ENCODE measurements at places on chromosomes 7 and 10.

GRCh38 chr7:23276947-23277346 lies 22.2 kb upstream of the MALSU1 start:
- no peak for DNase-seq

DNA sequence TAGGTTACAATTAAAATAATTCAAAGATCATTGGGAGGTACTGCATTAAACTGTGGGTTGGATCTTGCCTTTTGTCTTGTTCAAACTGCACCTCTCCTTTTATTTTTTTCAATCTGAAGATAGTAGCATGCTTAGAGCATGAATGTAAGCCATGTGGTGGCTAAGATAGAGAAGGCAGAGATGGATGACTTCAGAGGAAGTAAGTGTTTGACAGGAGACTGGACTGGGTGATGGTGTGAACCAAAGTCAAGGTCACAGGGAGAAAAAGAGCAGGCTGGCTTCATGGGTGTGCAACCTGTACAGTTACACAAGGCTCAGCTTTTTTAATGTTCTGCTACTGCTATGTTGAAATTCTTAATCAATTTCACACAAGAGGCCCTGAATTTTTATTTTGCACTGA lies 85.6 kb downstream of the ZEB1 start:
- no peak for DNase-seq

DNA sequence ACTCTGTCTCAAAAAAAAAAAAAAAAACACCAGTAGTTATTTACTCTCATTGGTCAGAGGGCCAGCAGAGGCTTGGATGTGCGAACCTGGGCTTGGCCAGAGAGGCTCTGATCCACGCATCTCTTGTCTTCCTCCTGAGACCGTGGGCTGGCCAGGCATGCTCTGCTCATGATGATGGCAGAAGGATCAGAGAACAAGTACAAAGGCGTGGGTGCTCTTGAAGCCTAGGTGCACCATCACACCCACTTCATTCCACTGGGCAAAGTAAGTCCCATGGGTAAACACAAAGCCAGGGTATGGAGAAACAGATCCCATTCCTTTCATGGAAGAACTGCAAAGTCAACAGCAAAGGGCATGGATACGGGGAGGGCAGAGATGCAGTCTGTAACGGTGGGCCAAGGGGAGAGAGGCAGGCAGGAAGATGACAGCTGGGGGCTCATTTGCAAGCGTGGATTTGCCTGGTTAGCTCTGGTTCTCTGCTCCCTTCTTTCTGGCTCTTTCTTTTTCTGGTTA lies 128.2 kb upstream of the SDK1 start:
- DNase-seq: no peak

- no peak for DNase-seq
Measured at GRCh38 chr10:78905957-78906308, 162.8 kb upstream of the ZMIZ1 start.

GRCh38 chr7:910441-910861 lies 34.1 kb downstream of the GET4 start:
- no peak for DNase-seq

DNA sequence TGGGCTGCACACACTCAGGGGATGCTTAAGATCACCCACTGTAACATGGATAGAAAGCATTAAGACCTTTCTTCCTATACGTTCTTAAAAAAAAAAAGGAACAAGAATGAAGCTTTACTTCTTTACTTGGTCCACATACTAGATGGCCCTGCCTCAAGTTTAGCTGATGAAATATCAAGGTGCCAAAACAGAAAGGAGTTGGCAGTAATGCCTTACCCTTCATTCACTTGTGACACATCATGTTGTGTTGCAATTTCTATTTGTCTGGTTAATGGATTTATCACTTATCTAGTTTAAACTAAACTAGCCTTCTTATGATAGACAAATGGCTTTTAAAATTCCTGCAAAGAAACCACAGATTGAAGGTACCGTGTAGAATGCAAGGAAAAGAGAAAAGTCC lies 720.3 kb downstream of the CCSER2 start:
- DNase-seq: no peak

GRCh38 chr10:130127364-130128061 lies 8.7 kb upstream of the GLRX3 start:
- no peak for DNase-seq

GRCh38 chr7:101450064-101450463 lies 87.4 kb downstream of the COL26A1 start:
- DNase-seq: no peak

GRCh38 chr10:20596911-20597310 lies 300.2 kb downstream of the NEBL start:
- no peak for DNase-seq

DNA sequence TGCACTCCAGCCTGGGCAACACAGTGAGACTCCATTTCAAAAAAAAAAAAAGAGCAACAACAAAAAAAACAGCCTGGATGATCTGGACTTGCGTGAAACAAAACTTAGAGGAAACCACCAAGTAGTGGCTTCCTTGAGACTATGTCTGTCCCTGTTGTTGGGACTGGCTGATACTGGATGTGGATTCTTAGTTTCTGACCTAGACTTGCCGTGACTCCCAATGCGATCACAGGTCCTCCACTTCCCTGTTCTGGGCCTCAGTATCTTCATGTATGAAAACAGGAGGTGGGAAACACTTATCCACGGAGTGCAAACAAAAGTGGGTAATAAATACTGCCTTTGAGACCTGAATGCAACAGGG lies 125.7 kb downstream of the PRPF18 start:
- no peak for DNase-seq

DNA sequence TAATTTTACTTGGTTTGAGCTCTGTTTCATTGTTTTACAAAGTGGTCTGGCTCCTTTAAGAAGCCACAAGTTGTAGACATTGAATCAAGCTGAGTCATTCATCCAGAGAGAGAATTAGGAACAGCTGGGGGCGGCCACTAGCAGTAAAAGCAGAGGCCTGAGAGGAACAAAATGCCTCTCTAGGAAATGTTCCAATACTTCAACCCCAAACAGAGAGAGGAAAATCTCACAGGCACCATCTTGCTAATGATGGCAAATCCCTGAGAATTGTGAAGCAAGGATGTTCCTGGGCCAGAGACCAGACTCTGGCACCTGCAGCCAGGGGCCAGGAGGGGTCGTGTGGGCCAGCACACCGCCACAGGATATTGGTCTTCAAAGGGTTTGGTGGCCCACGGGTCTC lies 26.5 kb upstream of the TRIL start:
- no peak for DNase-seq

GRCh38 chr7:86928308-86928707 lies 131.1 kb downstream of the ELAPOR2 start:
- no peak for DNase-seq

DNA sequence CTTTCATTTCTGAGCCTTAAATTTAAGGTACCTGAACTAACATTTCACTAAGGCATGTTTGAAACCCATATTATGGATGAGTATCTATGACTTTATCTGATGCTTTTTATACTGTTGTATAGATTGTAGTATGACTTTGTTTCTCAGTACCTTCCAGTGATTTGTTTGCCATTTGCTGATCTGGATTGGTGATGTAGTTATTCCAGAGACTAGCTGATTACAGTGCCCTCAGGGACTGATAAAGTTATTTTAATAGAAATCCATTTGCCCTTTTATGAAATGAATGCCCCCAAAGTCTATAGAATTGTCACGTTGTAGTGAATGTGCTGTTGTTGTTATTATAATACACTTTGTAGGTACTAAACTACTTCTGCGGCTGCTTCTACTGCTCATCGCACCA lies 385.4 kb upstream of the LRGUK start:
- DNase-seq: no peak

GRCh38 chr10:27072436-27073114 lies 27.7 kb downstream of the ANKRD26 start:
- DNase-seq: no peak

DNA sequence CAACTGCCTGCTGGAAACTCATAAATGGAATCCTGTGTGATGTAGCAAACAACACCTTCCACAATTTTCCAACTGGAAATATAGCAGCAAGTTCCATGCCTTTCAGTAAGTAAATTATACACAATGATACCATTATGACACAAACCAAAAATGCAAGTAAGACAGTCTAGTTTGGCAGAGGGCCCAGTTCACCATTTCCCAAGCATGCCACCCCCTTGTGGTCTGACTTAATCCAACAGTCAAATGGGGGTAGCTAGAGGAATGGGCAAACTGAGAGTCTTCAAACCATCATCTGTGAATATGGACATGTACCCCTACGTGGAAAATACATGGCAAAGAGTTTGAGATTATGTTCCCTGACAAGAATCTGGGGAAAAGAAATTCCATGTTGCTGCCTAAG lies 137.6 kb upstream of the VWC2 start:
- no peak for DNase-seq

DNA sequence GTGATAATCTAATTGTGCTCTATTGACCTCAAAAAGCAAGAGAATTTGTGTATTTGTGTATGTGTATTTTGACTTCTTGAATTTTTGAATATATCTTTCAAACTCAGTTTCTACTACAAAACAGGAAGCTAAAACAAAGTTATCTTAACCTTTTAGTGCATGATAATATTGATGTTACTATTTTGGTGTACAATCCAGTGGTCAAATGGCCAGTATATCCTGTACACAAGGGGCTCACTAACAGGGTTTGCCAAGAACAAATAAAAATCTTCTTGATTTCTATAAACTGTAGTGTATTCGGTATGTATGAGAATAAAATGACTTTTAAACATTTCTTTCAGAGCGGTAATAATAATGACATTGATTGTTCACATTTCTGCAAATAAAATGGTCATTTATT lies 69.6 kb downstream of the FOXP2 start:
- no peak for DNase-seq

DNA sequence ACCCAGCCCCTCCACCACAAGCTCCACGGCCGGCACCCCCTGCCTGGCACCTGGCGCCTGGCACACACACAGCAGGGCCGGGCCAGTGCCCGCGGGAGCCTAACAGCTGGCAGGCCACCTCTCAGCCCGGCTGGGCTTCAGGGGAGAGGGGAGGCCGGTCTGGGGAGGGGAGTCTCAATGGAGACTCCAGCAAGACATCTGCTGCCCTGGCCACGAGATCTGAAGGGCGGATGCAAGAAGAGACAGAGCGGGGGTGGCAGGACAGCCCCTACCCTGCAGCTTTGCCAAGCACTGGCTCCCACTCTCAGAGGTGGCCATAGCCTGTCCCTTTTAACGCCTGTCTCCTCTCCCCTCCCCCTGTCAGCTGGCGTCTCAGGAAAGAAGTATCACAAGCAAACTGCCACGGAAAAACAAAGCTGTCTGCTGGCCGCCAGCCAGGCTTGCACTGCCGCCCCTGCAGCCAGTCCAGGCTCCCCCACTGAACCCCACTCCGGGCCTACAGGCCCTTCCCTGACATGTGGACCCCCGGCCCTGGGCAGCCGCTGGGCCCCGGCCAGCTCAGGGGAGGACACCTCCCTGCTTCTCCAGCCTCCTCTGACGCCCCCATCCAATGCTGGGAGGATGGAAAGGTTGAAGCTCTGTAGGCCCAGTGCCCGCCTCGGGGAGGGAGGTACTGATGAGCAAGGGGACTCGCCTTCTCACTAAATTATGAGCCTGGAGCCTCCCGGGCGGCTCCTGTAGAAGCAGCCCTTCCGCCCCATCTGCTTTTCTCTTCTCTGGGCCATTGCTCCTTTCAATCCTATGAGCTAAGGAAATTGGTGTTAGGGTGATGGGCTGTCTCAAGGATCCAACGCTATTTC lies 178.4 kb downstream of the ARHGAP12 start:
- DNase-seq: no peak

DNA sequence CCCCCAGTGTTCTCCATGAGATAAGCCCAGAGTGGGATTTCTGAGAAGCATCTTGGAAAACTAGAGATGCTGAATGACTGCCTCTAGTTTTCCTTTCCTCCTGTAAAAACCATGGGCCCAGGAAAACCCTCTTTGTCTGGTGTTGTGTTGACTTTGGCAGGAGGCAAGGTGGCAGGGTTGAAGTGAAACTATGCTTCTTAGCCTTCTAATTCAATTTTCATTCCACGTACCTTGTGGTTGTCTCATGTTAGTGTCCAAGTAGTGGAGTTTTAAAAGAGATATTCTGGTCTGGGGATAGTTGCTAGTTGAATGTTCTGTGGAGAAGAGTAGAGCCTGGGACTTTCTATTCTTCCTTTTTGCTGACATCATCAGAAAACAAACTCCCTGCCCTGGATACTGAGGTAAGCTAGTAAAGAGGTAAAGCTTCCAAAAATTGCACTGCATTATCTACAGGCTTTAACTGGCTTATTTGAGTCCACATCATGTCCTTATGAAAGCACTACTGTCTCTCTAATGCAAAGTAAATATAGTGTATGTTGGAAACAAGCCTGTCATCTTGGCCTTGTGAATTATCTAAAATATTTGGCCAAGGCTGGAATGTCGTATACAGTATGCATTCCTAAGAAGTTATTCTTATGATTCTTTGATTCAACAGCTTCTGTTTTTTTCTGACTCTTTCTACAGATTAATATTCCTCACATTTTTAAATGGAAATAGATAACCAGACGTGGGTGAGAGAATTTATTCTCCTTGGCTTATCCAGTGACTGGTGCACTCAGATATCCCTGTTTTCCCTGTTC lies at the start of gene OR2F2:
Gene OR2F2 (plus strand): TSS at position 708 of the 800 bp plus-strand sequence. CDS start 0 bp downstream, at position 708.
- no peak for DNase-seq

DNA sequence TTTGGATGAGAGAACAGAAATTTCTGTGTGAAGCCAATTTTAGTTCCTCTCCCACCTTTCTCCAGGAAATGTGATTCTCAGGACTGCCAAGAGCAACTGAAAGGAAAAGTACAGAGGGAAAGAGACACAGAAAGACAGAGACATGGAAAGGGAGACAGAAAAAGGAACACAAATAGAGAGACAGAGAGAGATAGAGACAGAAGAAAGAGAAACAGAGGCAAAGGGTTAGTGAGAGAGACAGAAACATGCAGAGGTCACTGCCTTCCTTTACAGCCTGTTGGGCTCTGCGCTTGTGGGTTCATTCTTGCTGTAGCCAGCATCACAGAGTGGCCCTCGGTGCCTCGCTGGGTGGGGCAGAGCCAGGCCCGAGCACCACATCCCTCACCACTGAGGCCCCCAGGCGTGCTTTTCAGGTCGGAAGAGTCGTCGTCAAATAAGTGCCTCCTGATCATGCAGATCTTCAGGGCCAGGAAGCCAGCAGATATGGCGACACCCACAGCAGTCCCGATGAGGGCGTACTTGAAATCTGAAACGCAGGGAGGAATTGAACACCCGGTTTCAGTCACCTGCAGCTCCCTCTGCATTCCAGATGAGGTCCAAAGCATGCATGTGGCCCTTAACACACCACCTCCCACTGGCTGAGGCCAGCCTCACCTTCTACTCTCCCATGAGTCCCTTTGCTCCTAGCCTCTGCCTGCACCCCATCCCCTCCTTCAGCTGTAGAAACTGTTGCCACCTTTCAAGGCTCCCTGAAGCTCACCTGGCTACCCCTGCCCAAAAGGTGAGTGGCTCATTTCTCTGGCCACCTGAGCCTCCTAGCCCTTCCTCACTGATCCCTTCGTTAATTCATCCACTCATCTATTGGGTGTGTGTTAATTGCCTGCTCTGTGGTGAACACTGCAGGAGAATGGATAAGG lies 21.4 kb downstream of the TMEM273 start:
- no peak for DNase-seq

- no peak for DNase-seq
Measured at GRCh38 chr10:112805701-112806100, 144.3 kb upstream of the TCF7L2 start.

DNA sequence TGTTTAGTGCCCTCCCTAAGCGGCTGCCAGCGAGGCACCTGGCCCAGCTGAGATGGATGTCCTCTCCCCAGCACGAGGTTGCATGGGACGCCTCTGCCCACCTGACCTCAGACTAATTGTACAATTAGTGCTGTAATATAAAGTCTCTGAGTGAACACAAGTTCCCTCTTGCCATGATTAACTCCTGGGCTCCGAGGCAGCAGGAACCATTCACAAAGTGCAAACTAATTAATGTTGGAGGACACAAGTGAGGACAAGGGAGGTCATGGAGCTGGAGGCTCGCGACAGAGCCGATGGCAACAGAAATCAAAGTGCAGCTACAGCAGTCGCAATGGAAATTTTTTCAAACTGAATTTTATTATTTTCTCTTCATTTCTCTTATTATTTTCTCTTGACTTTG lies 156.6 kb upstream of the ADARB2 start:
- no peak for DNase-seq
